Epithelial cell of alveolus of lung (primary cell): ENCODE measurements at places on chromosomes 3 and 15. TPM values are rescaled to one million over a fixed set of nuclear protein-coding genes. Genes with fewer than 3 reads are reported as not detected.

DNAH12 gene
- under 0.01 TPM in 1 of 2 replicates, not detected in the other for total RNA-seq

HCN4 gene
- total RNA-seq, result not detected in 2 replicates

STRA6 gene
- total RNA-seq, result 0.80 and 13.1 TPM in 2 replicates

CAMKV gene
- not detected in 2 replicates for total RNA-seq

IQCH gene
- total RNA-seq, result 0.08 and 1.8 TPM in 2 replicates

WNT7A gene
- 1.3 TPM in 1 of 2 replicates, not detected in the other for total RNA-seq

ZDHHC23 gene
- total RNA-seq, result 0.39 TPM in 1 of 2 replicates, not detected in the other

ERC2 gene
- 1.4 TPM in 1 of 2 replicates, not detected in the other for total RNA-seq

AADACL2 gene
- total RNA-seq, result not detected in 2 replicates

ACTC1 gene
- total RNA-seq, result 0.52 and 30.7 TPM in 2 replicates

FBN1 gene
- 130 and 283 TPM in 2 replicates for total RNA-seq

SNTN gene
- total RNA-seq, result not detected in 2 replicates

SLC22A13 gene
- total RNA-seq, result 0.26 and 1.6 TPM in 2 replicates

PLIN1 gene
- 0.13 and 0.72 TPM in 2 replicates for total RNA-seq

COLQ gene
- total RNA-seq, result 0.08 TPM in 1 of 2 replicates, not detected in the other

MEF2A gene
- total RNA-seq, result 15.9 and 19.9 TPM in 2 replicates

SPTSSB gene
- total RNA-seq, result not detected in 2 replicates

GTF2E1 gene
- 10.8 and 12.0 TPM in 2 replicates for total RNA-seq

PDIA5 gene
- total RNA-seq, result 22.6 and 50.9 TPM in 2 replicates

GHRL gene
- total RNA-seq, result not detected in 2 replicates

MB21D2 gene
- 5.1 and 23.3 TPM in 2 replicates for total RNA-seq

PLSCR5 gene
- not detected in 2 replicates for total RNA-seq

OR5K2 gene
- not detected in 2 replicates for total RNA-seq

LRTM1 gene
- total RNA-seq, result not detected in 2 replicates

SKIC8 gene
- 42.1 and 53.5 TPM in 2 replicates for total RNA-seq

SAXO2 gene
- 0.39 TPM in 1 of 2 replicates, not detected in the other for total RNA-seq

OR5K3 gene
- total RNA-seq, result not detected in 2 replicates

METTL6 gene
- total RNA-seq, result 12.0 and 20.9 TPM in 2 replicates

HCLS1 gene
- 0.80 and 1.9 TPM in 2 replicates for total RNA-seq

GRK7 gene
- total RNA-seq, result under 0.01 TPM in 1 of 2 replicates, not detected in the other

SLC22A14 gene
- 0.40 TPM in 1 of 2 replicates, not detected in the other for total RNA-seq

GPR171 gene
- total RNA-seq, result not detected in 2 replicates

BRPF1 gene
- 10.5 and 11.5 TPM in 2 replicates for total RNA-seq

MYO9A gene
- total RNA-seq, result 13.1 and 15.6 TPM in 2 replicates

ERICH6 gene
- total RNA-seq, result 0.48 TPM in 1 of 2 replicates, not detected in the other

TTLL13 gene
- total RNA-seq, result 0.08 TPM in 1 of 2 replicates, not detected in the other

FOXB1 gene
- not detected in 2 replicates for total RNA-seq

RARRES1 gene
- total RNA-seq, result 88.2 and 148 TPM in 2 replicates

ROBO1 gene
- total RNA-seq, result 47.8 and 63.2 TPM in 2 replicates

HYAL2 gene
- 68.3 and 88.3 TPM in 2 replicates for total RNA-seq

MEIS2 gene
- 9.6 and 30.7 TPM in 2 replicates for total RNA-seq

SH2D7 gene
- total RNA-seq, result not detected in 2 replicates

CLSTN2 gene
- under 0.01 and 0.24 TPM in 2 replicates for total RNA-seq

FGF12 gene
- 0.52 and 2.9 TPM in 2 replicates for total RNA-seq

MYEF2 gene
- 2.6 and 4.1 TPM in 2 replicates for total RNA-seq
